Liver (tissue), 10 donors: ENCODE measurements at places on chromosomes 3 and 15. TPM values are rescaled to one million over a fixed set of nuclear protein-coding genes. Genes with fewer than 3 reads are reported as not detected.

MYD88 gene
- polyA plus RNA-seq, result 37.0 TPM

WDR49 gene
- polyA plus RNA-seq, result not detected

CCR8 gene
- not detected for polyA plus RNA-seq

MESP2 gene
- 0.03 TPM for polyA plus RNA-seq

AADAC gene
- polyA plus RNA-seq, result 285 TPM

SAMMSON gene
- polyA plus RNA-seq, result not detected

GPR27 gene
- 0.09 TPM for polyA plus RNA-seq

EFHB gene
- polyA plus RNA-seq, result 0.05 TPM
